Lower leg skin (tissue), 4 donors: ENCODE measurements at places on chromosomes 5 and 9.

- no peak for DNase-seq
Observed at GRCh38 chr5:32559411-32559810, 25.9 kb upstream of the SUB1 start.

GRCh38 chr9:115412656-115413055, 294.7 kb upstream of the TNC start:
- DNase-seq = no peak

GRCh38 chr5:178348356-178349074, 115.9 kb upstream of the PHYKPL start:
- DNase-seq = no peak

- DNase-seq = no peak
Observed at GRCh38 chr5:72531496-72532190, 24.4 kb upstream of the ZNF366 start.

- no peak for DNase-seq
Observed at GRCh38 chr5:169467041-169467771, 116.4 kb upstream of the SPDL1 start.

- no peak for DNase-seq
Observed at GRCh38 chr5:133247881-133248624, 196.2 kb downstream of the HSPA4 start.

DNA sequence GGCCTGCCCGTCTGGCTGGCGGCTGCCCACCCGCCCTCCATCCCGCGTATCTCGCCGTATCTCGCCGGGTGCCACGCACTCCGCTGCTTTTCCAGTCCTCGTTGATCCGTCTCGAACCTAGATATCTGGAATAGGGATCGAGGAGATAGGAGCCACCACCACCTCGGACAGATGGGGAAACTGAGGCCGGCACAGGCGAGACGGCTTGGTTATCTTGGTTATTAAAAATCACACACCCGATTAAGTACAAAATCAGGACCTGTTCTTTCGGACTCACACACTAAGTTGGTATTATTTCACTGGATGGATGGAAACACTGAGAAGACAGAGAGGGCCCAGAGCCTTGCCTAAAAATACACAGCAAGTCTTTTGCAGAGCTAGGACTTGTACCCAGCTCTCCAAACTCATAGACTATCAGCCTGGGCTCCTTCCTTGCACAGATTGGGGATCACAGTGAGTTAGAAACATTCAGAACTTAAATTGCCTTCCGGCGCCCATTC, 678 bp downstream of the SLC26A2 start:
- no peak for DNase-seq

DNA sequence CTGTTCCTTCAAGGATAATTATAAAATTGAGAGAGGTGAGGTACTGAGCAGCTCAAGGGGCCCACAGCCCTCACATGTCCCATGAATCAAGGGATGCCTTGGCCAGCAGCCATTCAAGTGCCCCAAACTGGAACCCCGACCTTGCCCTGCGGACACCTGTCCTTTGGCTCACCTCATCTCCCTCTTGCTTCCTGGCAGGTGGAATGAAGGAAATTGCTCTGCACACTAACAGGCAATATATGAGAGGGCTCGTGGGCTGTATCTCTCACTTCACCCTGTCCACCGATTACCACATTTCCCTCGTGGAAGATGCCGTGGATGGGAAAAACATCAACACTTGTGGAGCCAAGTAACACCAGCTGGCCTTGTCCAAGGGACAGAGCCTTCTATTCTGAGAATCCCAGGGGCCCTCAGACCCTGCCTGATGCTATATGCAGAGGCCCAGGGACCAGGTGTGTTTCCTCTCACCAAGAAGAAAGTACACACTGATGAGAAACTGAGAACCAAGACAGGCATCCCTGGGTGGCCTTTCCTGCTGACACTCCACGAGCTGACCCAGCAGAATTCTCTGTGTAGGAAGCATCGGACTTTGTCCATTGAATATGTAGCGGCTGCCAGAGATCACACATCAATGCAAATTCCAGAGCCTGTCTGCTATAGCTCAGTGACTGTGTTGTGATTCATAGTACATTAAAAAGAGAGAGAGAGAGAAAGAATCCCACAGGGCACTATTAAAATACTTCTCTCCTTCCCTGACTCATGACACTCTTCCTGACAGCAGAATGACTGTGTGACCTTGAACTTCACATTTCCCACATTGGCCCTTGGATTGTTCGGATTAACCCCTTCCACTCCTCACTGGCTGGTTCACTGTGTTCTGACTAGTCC, 92.6 kb downstream of the LIFR start:
- DNase-seq = no peak

GRCh38 chr5:16304846-16305245, 125.3 kb upstream of the MARCHF11 start:
- no peak for DNase-seq

- DNase-seq = no peak
Observed at GRCh38 chr5:30390095-30390494, 803.4 kb upstream of the CDH6 start.

- no peak for DNase-seq
Observed at GRCh38 chr9:87085521-87085920, 138.2 kb upstream of the GAS1 start.
